Naive thymus-derived CD8-positive, alpha-beta T cell (primary cell): ENCODE measurements at places on chromosomes 3 and 15. TPM values are rescaled to one million over a fixed set of nuclear protein-coding genes. Genes with fewer than 3 reads are reported as not detected.
A peak's percentile ranks its signal among the peaks of the same experiment; 100 is the strongest.

The CLDND1 gene
- total RNA-seq, result 176 TPM

DNA sequence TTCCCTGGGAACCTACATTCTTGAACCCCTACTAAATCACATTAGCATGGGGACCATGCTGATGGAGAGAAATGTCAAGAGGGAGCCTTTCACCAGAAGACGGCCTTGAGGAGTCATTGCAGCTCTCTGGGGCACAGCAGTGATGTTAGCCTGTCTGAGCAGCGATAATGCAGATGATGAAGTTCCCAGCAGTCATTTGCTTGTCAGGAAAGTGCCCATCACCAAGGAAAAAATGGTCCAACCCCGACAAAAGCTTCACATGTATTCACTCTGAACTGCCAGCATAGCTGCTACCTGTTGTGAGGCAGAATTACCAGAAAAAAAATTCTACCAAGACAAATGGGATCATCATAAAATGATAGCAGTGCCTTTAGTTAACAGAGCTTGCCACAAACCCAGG is 238.4 kb upstream of the UMPS start:
- no peak for DNase-seq
- no peak overlapping the region for H3K4me3 ChIP-seq
- H3K36me3 ChIP-seq, result no peaks in the 10 kb centered on the region
- H3K27me3 ChIP-seq, result peaks cover 16% of the 10 kb centered on the region
- no peaks in the 10 kb centered on the region for H3K4me1 ChIP-seq

DNA sequence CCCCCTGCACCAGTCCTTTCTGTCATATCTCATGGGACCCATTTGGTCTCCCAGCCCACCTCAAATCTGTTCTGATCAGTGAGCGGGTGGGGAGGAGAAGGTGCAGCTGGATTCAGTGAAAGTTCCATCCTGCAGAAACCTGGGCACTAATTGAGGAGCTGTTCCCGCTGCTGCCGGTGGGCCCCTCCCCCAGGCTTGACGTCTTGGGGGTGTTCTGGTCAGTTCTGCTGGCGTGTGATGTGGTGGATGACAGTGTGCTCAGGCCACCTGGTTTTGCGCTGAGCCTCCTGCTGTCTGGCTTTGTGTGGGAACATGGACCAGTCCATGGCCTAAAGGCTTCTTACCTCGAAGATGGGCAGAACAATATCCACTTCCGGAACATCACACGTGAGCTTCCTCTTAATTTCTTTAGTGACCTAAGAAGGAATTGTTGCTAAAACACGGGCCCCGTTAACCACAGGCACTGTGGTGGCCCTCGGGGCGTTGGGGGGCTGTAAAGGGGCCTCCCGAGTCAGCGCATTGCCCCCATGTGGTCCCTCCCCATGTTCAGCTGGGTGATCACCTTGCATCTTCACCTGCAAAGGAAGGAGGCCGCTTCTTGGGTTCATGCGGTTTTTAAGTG is 59.7 kb downstream of the RGMA start:
- peaks cover 29% of the 10 kb centered on the region for H3K36me3 ChIP-seq
- H3K27ac ChIP-seq, result peak overlapping the region; percentile 75
- peaks cover 31% of the 10 kb centered on the region for H3K4me1 ChIP-seq
- H3K27me3 ChIP-seq, result no peaks in the 10 kb centered on the region
- H3K4me3 ChIP-seq, result peak overlapping the region; percentile 60
- DNase-seq, result no peak

- DNase-seq, result no peak
- peaks cover 5% of the 10 kb centered on the region for H3K4me1 ChIP-seq
- no peak overlapping the region for H3K27ac ChIP-seq
These were observed 48.1 kb upstream of the CDV3 start for GRCh38 chr3:133525435-133525834.

The CHRNA5 gene
- total RNA-seq, result 1.3 TPM

The GASK1A gene
- 0.14 TPM for total RNA-seq

GRCh38 chr15:84817466-84818081 is 418 bp downstream of the ALPK3 start:
- H3K4me1 ChIP-seq, result peaks cover 22% of the 10 kb centered on the region
- no peaks in the 10 kb centered on the region for H3K36me3 ChIP-seq
- peaks cover 8% of the 10 kb centered on the region for H3K27me3 ChIP-seq
- H3K4me3 ChIP-seq, result peak overlapping the region; percentile 55

DNA sequence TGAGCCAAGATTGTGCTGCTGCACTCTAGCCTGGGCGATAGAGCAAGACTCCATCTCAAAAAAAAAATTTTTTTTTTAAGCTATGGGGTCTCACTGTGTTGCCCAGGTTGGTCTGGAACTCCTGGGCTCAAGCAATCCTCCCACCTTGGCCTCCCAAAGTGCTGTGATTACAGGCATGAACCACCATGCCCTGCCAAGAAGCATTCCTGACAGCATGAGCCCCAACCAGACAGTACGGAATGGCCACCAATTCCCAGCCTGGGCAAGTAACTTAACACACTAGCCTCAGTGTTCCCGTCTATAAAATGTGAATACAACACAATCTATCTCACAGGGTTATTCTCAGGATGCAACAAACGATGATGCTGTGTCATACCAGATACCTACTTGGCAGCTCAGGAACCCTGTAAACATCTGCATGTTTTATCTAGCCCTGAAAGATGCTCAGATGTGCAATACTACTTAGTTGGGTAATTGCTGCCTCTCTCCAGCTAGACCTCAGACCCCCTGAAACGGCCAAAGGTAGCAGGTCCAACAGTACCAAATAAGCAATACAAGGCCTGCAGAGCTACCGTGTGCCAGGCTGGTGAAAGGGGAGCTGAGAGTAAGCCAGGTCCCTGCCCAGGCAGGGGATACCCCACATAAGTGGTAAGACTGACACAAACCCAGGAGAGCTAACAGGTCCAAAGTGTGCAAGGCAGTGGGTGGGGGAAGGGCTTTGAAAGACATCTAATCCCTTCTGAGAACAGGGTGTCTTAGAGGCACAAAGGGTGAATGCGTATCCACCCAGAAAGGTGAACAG is 1.9 kb downstream of the TKT start:
- H3K4me3 ChIP-seq, result peak overlapping the region; percentile 93
- no peaks in the 10 kb centered on the region for H3K36me3 ChIP-seq
- no peak for DNase-seq
- peaks cover 57% of the 10 kb centered on the region for H3K4me1 ChIP-seq

GRCh38 chr3:67349551-67350174 is 304.7 kb downstream of the SUCLG2 start:
- no peak overlapping the region for H3K4me3 ChIP-seq
- H3K4me1 ChIP-seq, result no peaks in the 10 kb centered on the region
- no peaks in the 10 kb centered on the region for H3K27me3 ChIP-seq

DNA sequence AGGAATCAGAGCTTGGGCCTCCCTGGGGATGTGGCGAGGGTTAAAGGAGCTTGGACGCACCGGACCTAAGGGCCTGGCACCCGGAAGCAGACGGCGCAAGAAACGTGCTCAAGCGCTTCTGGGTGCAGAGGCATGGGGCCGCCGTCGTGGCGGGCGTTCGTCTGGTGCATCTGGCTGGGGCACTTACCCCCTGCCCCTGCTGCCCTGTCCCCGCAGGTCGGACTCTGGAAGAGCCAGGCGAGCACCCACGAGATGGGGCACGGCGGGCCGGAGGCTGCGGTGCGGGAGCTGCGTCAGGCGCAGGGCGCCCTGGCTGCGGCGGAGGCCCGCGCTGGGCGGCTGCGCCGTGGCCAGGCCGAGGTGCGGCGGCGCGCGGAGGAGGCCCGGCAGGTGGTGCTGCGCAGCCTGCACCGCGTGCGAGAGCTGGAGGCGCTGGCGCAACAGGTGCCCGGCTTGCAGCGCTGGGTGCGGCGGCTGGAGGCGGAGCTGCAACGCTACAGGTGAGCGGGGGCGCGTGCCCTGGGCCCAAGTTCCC is 2.5 kb downstream of the EFCC1 start:
- no peak overlapping the region for H3K27ac ChIP-seq
- peaks cover 53% of the 10 kb centered on the region for H3K4me1 ChIP-seq
- peak; percentile 63 for DNase-seq
- peaks cover 2% of the 10 kb centered on the region for H3K36me3 ChIP-seq

- H3K4me1 ChIP-seq, result peaks cover 2% of the 10 kb centered on the region
- no peak for DNase-seq
- H3K36me3 ChIP-seq, result peaks cover 15% of the 10 kb centered on the region
- no peak overlapping the region for H3K27ac ChIP-seq
- no peak overlapping the region for H3K4me3 ChIP-seq
These were observed 35.1 kb downstream of the EIF2AK4 start for GRCh38 chr15:39969002-39969394.

DNA sequence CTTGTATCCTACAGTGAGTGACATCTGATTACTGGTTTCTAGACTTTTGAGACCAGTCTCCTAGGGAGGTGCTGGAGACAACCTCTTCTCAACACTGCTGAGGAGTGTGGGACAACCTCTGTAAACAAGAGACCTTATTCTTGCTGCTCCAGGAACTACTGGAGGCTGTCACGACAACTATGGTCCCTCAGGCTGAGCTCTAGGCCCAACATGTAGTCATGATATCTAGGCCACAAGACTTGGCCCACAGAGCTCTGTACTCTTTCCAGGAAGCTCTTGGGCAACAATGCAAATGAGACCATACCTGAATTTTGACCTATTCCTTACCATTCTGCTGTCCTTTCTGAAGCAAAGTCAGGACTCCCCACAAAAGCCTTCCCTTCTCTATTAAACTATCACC is 24.3 kb upstream of the HEG1 start:
- H3K36me3 ChIP-seq, result no peaks in the 10 kb centered on the region
- DNase-seq, result no peak
- H3K4me1 ChIP-seq, result peaks cover 2% of the 10 kb centered on the region
- H3K4me3 ChIP-seq, result no peak overlapping the region

GRCh38 chr15:60975218-60975617 is 253.9 kb downstream of the RORA start:
- no peaks in the 10 kb centered on the region for H3K27me3 ChIP-seq
- no peak overlapping the region for H3K4me3 ChIP-seq
- DNase-seq, result no peak
- H3K27ac ChIP-seq, result no peak overlapping the region

DNA sequence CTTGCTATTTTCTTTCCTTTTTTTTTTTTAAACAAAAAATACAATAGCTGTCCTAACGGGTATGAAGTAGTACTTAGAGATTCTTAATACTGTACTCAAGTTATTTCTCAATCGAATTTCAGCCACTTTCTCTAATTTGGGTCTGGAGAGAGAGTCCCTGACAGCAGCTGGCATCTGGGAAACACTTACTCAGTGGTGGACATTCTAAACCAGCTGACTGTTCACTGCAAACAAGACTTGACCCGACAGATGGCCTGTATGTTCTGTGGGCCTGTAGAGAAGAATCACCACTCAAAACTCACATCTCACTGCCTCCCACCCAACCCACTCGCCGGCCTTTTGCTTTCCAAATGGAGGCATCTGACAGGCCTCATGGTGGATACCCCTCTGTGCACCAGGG is 199.6 kb downstream of the ATP10A start:
- peaks cover 32% of the 10 kb centered on the region for H3K27me3 ChIP-seq
- DNase-seq, result no peak
- H3K4me3 ChIP-seq, result no peak overlapping the region
- H3K27ac ChIP-seq, result no peak overlapping the region

DNA sequence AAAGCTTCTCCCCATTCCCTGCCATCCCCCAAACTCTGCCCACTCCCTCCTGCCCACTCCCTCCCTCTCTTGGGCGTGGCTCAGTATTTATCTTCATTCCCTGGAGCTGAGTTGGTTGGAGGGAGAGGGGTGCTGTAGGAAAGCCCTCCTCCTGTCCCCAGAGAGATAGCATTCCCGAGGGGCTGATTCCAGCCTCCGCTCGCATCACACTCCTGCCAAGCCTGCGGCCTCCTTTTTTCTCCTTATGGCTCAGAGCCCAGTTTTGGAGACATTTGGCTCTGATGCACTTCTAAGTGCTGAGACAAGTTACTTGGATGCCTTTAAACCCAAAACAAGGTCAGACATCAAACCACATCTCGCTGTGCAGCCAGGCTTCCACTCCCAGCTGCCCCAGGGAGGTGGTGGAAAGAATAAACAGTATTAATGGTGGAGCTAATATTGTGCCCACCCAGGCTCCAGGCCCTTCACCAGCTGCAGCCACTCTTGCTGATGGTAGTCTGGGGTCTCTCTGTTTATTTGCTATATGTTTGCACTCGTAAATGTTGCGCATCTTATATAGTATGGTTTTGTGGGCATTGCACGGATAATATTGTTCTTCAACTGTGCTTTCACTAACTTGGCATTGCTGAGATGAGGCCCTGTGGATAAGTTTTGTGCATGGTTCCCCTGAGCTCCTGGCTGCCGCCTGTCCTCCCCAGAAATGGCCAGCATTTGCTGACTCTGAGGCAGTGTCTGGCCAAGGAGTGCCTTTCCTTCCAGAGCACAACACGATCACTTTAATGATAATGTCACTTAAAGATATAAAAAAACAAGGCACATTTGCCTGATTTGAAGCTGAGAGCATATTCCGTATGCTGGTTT is 157.2 kb downstream of the LRRC28 start:
- H3K36me3 ChIP-seq, result no peaks in the 10 kb centered on the region
- peaks cover 19% of the 10 kb centered on the region for H3K4me1 ChIP-seq
- H3K27ac ChIP-seq, result no peak overlapping the region
- no peak for DNase-seq

- no peaks in the 10 kb centered on the region for H3K27me3 ChIP-seq
- H3K36me3 ChIP-seq, result no peaks in the 10 kb centered on the region
- no peak overlapping the region for H3K27ac ChIP-seq
- DNase-seq, result no peak
These were observed 17.4 kb upstream of the CACNA2D2 start for GRCh38 chr3:50520849-50521248.

The TGM5 gene
- total RNA-seq, result not detected

DNA sequence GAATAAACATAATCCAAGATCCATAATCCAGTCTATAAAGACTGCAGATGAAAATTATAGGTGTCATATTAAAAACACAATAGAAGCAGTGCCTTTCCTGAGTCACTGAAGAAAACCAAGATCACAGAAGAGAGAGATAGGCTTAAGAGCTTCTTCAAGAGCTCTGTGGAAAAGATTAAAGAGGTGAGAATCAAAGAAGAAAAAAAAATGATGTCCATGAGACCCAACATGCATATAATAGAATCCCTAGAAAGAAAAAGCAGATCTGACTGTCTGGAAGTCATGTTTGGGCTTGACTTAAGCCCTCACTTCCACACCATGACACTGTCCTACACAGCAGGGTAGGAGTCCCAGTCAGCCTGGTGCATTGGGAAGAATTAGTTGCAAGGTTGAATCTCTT is 205.6 kb upstream of the PROK2 start:
- no peak overlapping the region for H3K4me3 ChIP-seq
- no peak for DNase-seq
- peaks cover 2% of the 10 kb centered on the region for H3K27me3 ChIP-seq
- H3K36me3 ChIP-seq, result no peaks in the 10 kb centered on the region
- H3K27ac ChIP-seq, result no peak overlapping the region
- H3K4me1 ChIP-seq, result peaks cover 7% of the 10 kb centered on the region
